Ascending aorta (tissue), 2 donors: ENCODE measurements at places on chromosomes 5 and 9. TPM values are rescaled to one million over a fixed set of nuclear protein-coding genes. Genes with fewer than 3 reads are reported as not detected.

DNA sequence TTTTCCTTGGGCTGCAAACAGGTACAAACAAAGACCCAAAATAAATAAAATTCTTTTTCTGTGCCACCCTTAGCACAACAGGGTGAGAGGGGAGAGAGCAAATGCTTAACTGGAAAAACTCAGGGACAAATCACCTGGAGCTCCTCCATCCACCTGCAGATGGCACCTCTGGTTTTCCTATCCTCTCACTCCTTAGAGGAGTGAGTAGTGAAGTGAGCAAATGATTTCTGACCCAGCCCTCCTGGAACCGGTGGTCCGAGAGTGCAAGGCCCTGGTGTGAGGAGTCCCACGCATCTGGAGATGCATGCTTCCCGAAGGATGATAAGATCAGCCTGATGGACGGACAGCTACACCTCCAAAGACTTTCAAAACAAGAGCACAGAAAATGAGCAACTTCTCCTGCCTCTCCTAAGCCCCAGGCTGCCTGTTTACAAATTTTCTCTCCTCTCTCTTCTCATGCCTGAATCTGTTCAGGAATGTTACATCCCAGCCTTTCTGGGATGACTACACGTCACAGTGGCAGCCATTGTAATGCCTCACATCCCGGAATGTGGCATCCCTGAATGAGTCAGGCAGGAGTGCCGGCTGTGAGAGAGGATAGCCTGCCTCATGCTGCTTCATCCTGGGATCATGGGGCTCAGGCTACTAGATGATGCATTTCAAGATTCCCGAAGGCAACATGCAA lies 86.4 kb downstream of the ADRB2 start:
- no peak overlapping the region for H3K4me3 ChIP-seq
- no peak for DNase-seq
- peaks cover 15% of the 10 kb centered on the region for H3K4me1 ChIP-seq
- no peaks in the 10 kb centered on the region for H3K36me3 ChIP-seq

DNA sequence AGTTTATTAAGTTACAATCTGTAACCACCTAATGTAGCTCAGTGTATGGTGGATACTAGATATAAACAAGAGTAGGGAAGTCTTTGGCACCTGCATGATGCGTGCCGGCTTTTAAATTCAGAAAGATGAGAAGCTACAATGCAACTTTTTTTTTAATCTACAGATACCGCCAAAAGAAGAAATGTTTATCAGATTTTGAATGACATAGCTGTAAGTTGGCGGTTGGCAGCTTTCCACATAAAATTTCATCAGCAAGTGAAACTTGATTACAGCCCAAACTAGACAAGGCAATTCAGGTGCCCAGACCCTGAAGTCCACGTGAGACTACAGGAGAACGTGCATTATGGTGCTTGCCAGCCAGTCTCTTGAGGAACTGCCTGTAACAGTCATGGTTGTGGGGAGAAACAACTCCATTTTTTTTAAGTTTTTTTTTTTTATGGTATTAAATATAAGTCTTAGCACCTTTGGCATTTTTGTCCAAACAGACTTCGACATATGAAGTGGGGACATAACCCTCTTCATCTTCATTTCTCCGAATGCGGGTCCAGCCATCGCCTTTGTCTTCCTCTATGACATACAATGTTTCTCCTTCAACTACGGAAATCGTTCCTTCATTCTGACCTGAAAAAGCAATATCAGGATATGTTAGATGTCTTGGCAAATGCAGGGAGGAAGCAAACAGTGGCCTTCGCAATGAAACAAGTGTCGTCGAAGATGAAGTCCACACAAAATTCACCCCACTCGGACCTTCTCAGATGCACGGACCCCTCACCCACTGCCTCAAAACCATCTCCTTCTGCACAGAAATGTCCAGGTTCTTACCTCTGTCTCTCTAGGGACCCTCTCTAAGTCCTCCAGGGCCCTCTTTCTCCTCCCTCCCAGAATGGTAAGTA lies 60.4 kb downstream of the USP20 start:
- no peaks in the 10 kb centered on the region for H3K27me3 ChIP-seq
- H3K27ac ChIP-seq = no peak overlapping the region
- DNase-seq = no peak

- no peaks in the 10 kb centered on the region for H3K27me3 ChIP-seq
- H3K4me1 ChIP-seq = peaks cover 7% of the 10 kb centered on the region
- no peak for DNase-seq
- no peak overlapping the region for H3K27ac ChIP-seq
- no peak overlapping the region for H3K4me3 ChIP-seq
- no peaks in the 10 kb centered on the region for H3K36me3 ChIP-seq
Measured at GRCh38 chr9:99814359-99814758, 7.3 kb upstream of the NR4A3 start.

DNA sequence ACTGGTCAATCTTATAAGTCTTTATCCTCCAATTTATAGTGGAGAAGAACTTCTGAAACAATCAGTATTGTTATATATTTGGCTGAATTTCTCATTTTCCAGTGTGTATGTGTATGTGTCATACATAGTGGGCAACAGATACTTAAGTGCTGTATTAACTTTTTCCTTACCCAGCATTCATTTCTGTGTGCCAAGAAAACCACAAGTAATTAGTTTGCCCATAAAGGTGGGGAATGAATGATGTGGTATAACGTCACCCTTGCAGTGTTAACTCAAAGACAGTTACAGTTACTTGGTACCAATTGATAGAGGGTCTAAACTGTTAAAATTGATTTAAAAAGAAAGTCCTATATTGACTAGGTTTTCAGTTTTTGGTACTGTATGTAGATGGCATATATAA lies 2.0 kb downstream of the OGN start:
- H3K4me3 ChIP-seq = peak overlapping the region; percentile 64
- no peaks in the 10 kb centered on the region for H3K27me3 ChIP-seq
- H3K27ac ChIP-seq = peak overlapping the region; percentile 82
- peaks cover 12% of the 10 kb centered on the region for H3K4me1 ChIP-seq
- DNase-seq = no peak

GRCh38 chr5:138177941-138178515 lies 402 bp downstream of the BRD8 start:
- no peak for DNase-seq
- H3K4me1 ChIP-seq = no peaks in the 10 kb centered on the region
- H3K4me3 ChIP-seq = peak overlapping the region; percentile 82
- H3K27ac ChIP-seq = peak overlapping the region; percentile 75
- peaks cover 41% of the 10 kb centered on the region for H3K36me3 ChIP-seq
- H3K27me3 ChIP-seq = no peaks in the 10 kb centered on the region

DNA sequence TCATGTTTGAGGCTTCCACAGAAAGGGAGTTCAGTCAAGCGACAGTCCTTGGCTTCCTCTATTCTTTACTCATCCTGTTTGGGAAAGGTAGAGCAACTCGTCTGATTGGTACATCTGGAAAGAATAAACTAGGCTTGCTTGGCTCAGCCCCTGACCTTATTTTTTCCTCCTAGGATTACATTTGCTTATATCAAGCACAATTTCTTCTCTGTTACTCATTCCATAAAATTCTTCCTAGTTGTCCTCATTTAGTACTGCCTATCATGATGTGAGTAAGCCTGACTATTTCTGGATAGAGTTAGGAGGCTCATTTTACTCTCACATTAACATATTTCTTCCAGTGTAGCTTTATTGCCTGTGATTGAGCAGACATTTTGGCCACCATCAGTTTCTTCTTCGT lies 10.9 kb upstream of the CARNMT1 start:
- H3K4me1 ChIP-seq = no peaks in the 10 kb centered on the region
- H3K27ac ChIP-seq = no peak overlapping the region
- no peaks in the 10 kb centered on the region for H3K36me3 ChIP-seq
- DNase-seq = no peak
- no peaks in the 10 kb centered on the region for H3K27me3 ChIP-seq
- H3K4me3 ChIP-seq = no peak overlapping the region

GRCh38 chr5:72785801-72786200 lies 30.7 kb upstream of the TNPO1 start:
- H3K27ac ChIP-seq = no peak overlapping the region
- no peak for DNase-seq
- H3K27me3 ChIP-seq = no peaks in the 10 kb centered on the region
- no peaks in the 10 kb centered on the region for H3K36me3 ChIP-seq
- H3K4me1 ChIP-seq = no peaks in the 10 kb centered on the region

GRCh38 chr5:139745132-139745799 lies 50.3 kb upstream of the PSD2 start:
- H3K27ac ChIP-seq = peak overlapping the region; percentile 75
- peaks cover 14% of the 10 kb centered on the region for H3K4me1 ChIP-seq
- no peaks in the 10 kb centered on the region for H3K36me3 ChIP-seq
- DNase-seq = peak; percentile 94

The MAN2A1 gene
- 37.0 TPM for total RNA-seq

The UGT3A2 gene
- not detected for total RNA-seq

The HBEGF gene
- total RNA-seq = 3.0 TPM

The FBN2 gene
- 0.11 TPM for total RNA-seq
